Suppressor macrophage treated with lipopolysaccharide for 1 hour (primary cell): ENCODE measurements at places on chromosomes 5 and 9.

DNA sequence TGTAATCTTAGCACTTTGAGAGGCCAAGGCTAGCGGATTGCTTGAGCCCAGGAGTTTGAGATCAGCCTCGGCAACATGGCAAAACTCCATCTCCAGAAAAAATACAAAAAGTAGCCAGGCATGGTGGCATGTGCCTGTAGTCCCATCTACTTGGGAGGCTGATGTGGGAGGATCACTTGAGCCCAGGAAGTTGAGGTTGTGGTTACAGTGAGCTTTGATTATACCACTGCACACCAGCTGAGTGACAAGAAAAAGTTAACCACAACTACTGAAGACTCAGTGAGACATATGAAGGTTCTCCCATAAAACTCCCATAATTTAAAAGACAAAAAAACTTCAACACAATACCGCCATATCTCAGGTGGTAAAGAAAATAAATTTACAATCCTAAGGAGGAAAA, 98.0 kb downstream of the NR6A1 start:
- no peak for DNase-seq

GRCh38 chr9:114446036-114446435, 58.3 kb upstream of the AKNA start:
- DNase-seq: no peak

DNA sequence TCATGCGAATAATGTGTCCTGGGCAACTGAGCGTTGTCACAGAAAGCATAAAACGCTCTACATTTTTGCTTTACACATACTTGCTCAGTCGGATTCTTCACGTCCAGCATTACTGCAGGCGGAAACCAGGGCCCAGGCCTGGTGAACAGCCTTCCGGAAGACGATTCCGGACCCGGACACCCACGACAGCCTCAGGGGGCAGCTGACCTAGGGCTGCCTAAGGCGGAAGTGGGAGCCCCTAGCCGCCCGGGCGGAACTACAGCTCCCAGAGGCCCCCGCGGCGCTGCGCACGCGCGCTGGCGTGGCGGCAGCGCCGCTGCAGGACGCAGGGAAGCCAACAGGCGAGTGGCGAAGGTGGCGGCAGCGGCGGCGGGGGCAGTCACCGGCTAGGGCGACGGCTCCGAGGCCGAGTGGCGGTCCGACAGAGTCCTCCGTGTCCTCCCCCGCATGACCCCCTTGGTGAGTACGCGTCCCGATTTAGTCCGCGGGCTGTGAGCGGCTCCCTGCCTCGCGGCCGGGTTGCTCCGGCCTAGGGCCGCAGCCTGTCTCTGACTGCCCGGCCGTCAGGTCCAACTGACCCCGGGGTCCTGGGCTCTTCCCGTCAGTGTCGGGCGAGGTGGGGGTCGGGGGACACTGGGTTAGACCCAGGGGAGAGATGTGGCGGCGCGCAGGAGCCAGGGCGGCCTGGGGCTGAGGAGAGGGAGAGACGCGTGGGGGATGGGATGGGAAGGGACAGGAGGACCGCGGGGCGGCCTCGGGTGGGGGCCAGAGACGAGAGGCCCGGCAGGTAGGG, at the start of gene GAPVD1:
GAPVD1 (plus strand) TSS at position 326 of the 793 bp plus-strand sequence. CDS start 37,096 bp downstream, outside the sequence.
- DNase-seq: peak; percentile 97

- peak; percentile 91 for DNase-seq
These were observed 39.2 kb downstream of the TLE4 start for GRCh38 chr9:79610791-79611614.

- no peak for DNase-seq
These were observed 652.3 kb upstream of the FTMT start for GRCh38 chr5:121199216-121199999.

DNA sequence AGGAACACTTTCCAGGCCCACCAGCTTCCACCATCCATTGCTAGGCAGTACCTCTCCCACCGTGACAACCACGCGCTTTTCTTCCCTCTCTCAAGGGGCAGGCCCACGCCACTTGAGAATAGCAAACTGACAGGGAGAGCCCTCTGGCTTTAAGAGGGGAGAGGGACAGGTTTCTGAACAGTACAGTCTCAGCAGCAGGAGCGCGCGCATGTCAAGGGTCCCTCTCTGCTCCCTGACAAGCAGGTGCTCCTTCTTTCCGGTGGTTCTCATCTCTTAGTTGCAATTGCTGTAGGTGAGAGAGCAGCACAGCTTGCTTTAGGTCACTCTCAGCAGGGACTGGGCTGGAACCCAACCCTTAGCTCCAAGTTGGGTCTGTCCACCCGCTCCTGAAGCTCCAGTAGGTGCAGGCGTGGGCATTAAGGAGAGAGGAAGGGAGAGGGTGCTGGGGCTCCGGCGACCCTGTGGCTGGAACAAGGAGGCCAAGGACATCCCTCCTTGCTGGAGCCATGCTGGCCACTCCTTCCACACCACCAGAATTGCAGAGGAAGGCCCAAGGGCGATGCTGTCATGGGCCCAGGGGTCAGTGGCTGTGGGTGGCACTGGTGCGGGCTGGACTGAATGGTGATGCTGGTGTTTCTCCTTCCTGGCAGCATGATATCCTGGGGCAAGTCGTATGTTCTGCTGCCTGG, 9.0 kb upstream of the PHF2 start:
- no peak for DNase-seq

- no peak for DNase-seq
These were observed 95.3 kb downstream of the FBXW11 start for GRCh38 chr5:171911152-171911551.
